NCI-H2029 treated with DMSO at 0.1 percent for 48 hours (cell line): ENCODE measurements at places on chromosomes 11 and 22.

- DNase-seq, result peak; percentile 8
Observed at GRCh38 chr22:39277142-39277607, 32.4 kb upstream of the PDGFB start.

DNA sequence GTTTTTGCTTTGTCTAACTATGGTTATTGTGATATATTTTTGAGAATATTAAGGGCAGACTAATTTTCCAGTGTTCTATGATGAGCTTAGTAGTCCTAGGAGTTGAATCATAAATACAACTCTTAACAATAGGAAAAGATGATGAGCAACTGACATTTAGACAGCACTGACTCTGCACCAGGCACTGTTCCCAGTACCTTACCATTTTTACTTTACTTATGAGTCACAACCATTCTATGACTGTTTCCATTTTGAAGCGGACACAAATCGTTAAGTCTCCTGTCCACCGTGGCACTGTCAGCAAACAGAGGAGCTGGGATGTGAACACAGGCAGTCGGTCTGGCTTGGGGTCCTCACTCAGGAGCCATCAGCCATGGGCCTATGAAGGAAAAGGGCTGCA is 3.4 kb upstream of the SCGB2A2 start:
- DNase-seq, result no peak

- no peak for DNase-seq
Observed at GRCh38 chr11:76186776-76187279, 19.5 kb downstream of the WNT11 start.

DNA sequence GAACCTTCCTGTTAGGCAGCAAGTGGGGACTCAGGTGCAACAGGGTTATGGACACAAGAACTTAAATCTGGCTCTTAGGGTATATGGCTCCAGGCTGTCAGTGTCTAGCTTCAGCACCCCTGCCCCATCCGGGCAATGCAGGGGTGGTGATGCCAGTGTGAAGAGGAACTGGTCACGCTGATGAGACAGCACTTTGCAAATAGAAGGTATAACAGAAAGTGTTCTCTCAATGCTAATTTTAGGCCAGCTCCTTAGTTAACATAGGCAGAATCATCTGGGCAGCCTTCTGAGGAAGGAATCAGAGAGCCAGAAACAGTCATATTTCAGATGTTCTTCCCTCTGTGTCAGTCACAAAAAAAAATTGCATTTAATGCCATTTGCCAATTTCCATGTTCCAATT is 41.2 kb downstream of the SYT9 start:
- DNase-seq, result no peak

- DNase-seq, result no peak
Observed at GRCh38 chr11:94557992-94558391, 9.2 kb upstream of the PIWIL4 start.

DNA sequence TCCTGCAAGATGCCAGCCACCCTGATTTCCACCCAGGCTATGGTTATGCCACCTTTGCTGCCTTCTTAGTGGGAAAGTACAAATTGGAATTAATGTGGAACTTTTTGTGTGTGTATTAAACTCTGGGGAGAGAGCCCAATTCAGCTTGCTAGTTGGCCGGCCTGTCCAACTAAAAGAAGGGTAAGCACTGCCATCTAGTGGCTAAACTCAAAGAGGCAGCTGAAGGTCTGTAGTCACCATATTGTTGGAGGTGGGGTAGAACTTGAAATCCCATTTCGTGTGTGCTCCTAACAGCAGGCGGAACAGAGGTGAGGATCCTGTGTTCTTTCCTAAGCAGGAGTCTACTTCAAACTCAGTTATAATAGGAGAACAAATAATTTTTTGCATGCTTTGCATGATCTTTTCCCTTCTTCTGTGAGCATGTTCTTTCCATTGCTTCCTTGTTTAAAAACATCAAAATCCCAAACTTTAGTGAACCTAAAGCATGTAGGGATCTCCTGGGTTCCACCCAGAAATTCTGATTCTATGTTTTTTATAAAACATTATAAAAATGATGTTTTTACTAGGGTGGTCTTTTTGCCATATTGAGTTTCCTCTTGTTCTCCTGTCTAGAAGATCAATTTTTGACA is 138.8 kb upstream of the SORL1-AS1 start:
- peak; percentile 72 for DNase-seq

DNA sequence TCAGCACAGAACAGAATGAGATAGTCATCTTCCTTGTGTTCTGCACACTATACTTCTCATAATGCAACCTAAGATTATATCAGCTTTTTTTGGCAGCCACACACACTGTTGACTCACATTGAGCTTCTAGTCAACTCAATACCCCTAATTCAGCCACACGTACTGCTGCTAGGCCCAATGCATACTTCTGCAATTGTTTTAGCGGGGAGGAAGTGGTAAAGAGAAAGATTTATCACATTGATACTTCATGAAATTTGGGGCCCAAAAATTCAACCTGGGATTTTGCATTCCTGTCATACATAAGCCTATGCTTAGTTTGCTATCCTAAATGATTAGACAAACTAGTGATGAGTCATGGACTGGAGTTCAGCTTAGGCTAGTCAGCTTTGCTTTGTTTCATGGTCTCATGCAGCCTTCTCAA is 8.6 kb upstream of the UPB1 start:
- no peak for DNase-seq

DNA sequence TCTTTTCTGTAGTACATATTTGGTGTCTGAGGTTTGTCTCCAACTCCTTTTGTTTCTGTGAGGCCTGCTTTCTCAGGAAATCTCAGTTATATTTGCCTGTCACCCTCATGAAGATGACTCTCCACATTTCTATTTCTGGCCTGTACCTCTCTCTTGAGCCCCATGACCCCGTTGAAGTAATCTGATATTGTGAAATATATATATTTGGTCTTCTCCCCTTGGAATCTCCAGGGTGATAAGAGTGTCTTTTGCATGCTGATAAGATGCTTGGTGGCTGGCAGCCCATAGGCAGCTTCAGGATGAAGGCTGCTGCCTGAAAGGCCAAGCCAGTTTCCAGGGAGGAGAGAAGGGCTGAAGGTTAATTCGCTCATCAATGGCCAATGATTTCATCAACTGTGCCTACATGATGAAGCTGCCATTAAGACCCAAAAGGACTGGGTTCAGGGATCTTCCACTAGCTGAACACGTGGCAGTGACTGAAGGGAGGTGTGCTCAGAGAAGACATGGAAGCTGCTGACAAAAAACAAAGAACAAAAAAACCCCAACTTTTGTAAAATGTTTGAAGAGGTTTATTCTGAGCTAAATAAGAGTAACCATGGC is 67.4 kb downstream of the MICAL2 start:
- DNase-seq, result no peak

DNA sequence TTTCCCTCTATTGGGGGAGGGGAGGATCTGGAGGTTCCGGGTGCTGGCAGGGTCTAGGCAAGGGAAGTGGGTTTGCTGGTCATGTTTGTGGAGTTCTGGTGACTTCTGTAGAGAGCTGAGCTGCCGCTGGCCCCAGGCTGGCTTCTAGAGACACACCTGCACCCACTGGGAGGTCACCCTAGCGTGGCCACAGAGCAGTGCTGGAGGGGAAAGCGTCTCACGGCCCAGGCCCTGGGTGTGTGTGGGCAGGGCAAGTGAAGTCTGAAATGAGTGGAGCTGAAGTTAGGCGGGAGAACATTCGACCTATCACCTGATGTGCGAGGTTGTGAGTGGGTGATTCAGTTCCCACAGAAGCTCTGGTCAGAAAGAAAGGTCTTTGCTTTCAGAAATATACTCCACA is 27.9 kb downstream of the SMIM38 start:
- no peak for DNase-seq

DNA sequence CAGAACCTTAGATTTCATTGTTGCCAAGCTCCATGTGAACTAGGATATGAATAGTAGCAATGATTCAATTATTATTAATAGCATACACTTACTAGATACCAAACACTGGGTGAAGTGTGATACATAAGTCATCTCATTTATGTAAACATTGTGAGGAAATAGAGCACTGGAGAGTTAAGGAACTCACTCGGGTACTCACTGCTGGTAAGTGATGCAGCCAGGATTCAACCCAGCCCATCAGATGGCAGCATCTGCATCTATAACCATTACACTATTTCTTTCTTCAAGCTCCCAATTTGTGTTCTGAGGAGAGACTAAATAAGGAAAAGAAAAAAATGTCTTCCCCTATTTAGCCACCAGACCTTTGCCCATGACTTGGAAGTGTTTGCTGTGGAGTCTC is 10.2 kb upstream of the ALG8 start:
- no peak for DNase-seq

DNA sequence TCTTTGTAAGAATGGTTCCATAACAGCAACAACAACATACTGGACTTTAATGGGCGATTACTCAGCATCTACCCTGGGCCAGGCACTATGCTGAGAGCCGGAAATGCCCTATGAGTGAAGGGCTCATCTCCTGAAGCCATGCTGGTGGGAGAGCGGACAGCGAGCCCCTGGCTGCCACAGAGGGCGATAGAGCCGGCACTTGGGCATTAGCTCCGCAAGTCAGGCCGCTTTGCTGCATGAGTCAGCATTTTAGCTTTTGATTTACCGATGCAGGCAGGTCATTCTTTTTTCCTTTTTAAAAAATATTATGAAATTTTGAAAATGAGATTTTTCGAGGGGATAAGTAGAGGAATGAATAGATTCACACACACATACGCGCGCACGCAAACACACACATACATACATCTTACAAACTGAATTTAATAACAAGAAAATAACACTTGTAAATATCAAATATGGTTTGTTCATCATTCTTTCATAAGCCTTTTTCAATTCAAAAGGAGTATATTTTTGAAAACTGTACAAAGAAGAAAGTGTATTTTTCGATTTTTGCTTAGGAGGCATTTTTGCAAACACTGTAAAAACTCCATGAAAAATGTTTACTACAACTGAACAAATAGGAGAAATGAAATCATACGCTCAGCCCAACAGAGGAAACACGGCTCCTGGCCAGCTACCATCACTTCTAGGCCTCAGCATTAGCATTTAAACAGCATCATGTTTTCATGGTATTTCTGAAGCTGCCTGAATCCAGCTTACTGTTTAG is 667.3 kb downstream of the OPCML start:
- DNase-seq, result no peak

- no peak for DNase-seq
Observed at GRCh38 chr22:46969961-46970360, 207.5 kb downstream of the TBC1D22A start.

- DNase-seq, result no peak
Observed at GRCh38 chr22:20235389-20235991, 32.6 kb downstream of the RTN4R start.

GRCh38 chr11:73159297-73159696 is 17.2 kb upstream of the FCHSD2 start:
- DNase-seq, result no peak

- no peak for DNase-seq
Observed at GRCh38 chr11:126703662-126704061, 296.9 kb downstream of the KIRREL3 start.
